ENCODE measurements at places on chromosomes 11 and 22. TPM values are rescaled to one million over a fixed set of nuclear protein-coding genes. Genes with fewer than 3 reads are reported as not detected.

SLC36A4 gene
- 12.9 TPM for total RNA-seq

GLB1L3 gene
- total RNA-seq: not detected

APOL1 gene
- total RNA-seq: 1.9 TPM

APOC3 gene
- not detected for total RNA-seq

RBX1 gene
- total RNA-seq: 39.4 TPM

TMEM151A gene
- not detected for total RNA-seq

SYCE3 gene
- total RNA-seq: not detected

SMTNL1 gene
- not detected for total RNA-seq

PGA5 gene
- not detected for total RNA-seq

OR5B21 gene
- not detected for total RNA-seq

BET1L gene
- total RNA-seq: 13.2 TPM

All from A375 (cell line).